ENCODE measurements at places on chromosomes 3 and 15. TPM values are rescaled to one million over a fixed set of nuclear protein-coding genes. Genes with fewer than 3 reads are reported as not detected.

The BOC gene
- total RNA-seq: 0.33 TPM

The LTK gene
- total RNA-seq: not detected

The TIGIT gene
- total RNA-seq: not detected

The AP3S2 gene
- total RNA-seq: 24.6 TPM

The ANKUB1 gene
- not detected for total RNA-seq

The ST3GAL6 gene
- 0.15 TPM for total RNA-seq

Measured in Panc1 (cell line).